Cardiac fibroblast (primary cell): ENCODE measurements at places on chromosomes 4 and X.

DNA sequence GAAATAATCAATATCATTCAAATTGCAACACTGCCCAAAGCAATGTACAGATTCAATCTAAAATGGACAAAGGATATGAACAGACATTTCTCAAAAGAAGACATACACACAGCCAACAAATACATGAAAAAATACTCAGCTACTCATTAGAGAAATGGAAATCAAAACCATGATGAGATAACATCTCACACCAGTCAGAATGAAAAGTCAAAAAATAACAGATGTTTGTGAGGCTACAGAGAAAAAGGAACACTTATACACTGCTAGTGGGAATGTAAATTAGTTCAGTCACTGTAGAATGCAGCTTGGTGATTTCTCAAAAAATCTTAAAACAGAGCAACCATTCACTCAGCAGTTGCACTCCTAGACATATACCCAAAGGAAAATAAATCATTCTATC, 205.2 kb downstream of the DKK2 start:
- DNase-seq = no peak

DNA sequence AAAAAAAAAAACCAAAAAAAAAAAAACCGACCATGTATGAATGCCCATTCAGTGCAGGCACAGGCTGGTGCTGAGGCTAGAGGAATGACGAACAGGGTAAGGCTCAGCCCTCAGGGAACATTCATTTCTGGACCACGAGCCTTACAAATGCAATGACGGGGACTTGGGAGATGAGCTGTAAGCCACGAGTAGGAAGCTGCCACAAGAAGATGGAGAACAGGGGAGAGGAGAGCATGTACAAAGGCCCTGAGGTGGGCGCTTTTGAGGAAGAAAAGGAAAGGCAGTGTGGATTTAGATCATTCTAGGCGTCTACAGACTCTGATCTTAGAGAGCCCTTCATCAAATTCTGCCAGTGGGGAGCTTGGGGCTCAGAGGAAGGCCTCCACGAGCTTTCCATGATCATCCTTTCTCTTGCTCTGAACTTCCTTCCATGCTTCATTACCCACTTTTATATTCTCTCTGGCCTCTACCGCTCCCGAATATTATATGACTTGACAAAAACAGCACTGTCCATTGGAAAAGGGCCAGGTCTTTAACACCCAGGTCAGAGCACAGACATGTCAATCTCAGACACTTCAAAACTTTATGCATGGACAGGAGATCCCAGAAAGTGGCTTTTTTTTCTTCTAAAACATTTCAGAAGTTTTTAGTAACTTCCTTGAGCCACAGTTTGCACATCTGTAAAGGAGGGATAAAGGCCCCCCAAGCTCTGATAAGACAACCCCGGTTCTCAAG, 3.3 kb upstream of the ZNF518B start:
- no peak for DNase-seq

DNA sequence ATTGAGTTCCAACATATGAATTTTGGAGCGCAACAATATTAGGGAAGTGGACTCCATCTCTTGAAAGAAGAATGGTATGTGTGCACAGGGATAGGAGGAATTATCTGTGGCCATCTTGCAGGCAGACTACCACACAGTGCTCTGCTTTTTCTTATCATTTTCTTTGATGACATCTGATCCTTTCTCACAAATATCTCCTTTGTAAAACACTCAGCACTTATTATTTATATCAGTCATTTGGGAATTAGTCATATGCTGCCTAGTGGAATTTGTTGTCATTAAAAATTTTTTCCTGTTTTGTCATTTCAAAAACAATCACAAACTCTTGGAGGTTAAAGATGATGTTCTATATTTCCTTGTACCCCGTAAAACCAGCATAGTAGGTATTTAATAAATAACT, 444.3 kb upstream of the ATOH1 start:
- no peak for DNase-seq

DNA sequence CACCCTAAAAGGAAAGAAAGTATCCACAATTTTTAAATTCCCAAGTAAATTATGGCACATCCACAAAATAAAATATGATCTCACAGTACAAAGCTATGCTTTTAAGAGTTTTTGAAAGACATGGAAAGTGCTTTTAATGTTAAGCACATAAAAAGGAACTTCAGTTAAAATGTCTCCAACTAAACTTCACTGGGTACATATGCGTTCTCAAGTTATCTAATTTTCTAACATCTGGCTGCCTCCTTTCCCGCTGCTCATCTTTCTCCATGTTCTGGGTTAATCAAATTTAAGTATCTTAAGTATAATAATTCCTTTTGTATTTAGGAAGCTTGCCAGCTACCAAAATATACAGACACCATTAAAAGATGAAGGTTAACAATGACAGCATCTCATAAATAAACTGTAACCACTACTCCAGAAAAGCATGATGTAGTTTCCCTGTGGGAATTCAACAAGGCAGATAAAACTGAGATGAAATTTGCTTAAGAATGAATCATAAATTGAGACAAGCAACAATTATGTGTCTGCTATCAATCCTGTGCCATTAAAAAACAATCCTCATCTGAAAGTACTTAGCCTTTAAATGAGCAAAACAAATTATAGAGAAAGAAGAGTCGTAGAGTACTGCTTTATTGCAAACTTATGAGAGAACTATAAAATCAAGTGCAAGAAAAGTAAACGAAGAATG, 25.1 kb downstream of the PRSS12 start:
- peak; percentile 69 for DNase-seq

- DNase-seq = no peak
These were observed 39.8 kb downstream of the SORCS2 start for GRCh38 chr4:7232061-7232650.

GRCh38 chr4:101299899-101300540, 47.3 kb downstream of the PPP3CA start:
- DNase-seq = no peak

DNA sequence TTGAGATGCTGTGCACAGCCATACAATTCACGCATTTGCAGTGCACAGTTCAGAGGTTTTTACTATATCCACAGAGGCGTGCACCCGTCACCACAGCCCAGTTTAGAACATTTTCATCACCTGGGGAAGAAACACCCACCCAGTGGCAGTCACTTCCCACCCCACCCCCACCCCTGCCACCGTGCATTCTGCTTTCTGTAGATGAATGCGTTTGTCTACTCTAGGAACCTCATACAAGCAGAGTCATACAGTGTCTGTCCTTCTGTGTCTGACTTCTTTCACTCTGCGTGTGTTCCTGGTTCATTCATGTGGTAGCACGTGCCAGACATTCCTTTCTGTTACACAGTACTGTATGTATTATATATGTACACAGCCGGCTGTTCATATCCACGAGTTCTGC, 122.8 kb downstream of the TBL1X start:
- DNase-seq = no peak
